ENCODE measurements at places on chromosomes 11 and 22.
A peak's percentile ranks its signal among the peaks of the same experiment; 100 is the strongest.

DNA sequence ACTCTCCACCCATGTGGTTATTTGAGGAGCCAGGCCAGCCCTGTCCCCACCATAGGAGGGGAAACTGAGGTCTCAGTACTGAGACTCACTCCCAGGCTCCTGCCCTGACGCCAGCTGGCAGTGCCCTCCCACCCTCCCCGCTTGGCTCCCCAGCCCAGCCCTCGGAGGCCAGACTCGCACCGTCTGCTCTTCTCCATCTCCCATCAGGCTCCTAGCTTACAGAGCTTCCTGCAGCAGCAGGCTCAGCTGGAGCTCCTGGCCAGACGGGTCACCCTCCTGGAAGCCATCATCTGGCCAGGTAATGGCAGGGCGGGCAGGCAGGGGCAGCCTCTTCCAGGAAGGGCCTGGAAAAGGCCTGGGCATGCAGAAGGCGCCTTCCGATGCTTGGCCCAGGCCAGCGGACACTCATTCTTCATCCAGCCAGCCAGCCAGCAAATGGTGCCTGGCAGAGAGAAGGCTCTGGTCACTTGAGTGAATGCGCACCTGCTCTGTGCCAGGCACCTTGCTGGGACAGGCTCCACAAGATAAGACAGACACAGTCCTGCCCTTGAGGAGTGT, 12.6 kb downstream of the RHBDD3 start:
- DNase-seq = no peak

GRCh38 chr11:124970925-124971324, 16.9 kb downstream of the CCDC15 start:
- DNase-seq = no peak

DNA sequence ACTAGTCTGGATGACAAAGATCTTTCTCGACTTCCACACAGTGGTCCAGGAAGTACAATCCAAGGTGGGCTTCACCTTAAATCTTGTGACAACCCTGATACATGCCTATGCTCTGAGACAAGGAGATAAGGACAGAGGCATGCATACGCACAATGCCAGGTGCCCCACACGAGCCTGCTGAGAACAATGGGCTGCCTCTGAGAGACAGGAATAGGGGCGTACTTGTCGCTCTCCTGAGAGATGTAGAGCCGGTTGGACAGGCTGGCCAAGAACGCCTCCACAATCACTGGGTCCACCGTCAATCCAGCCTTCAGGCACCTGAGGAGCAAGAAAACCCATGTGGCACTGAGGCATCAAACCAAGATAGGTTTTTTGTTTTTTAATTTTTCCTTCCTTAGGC, 25.5 kb downstream of the SERPIND1 start:
- DNase-seq = no peak

- no peak for DNase-seq
These were observed 89.5 kb downstream of the KCNQ1 start for GRCh38 chr11:2534134-2534956.

GRCh38 chr22:49887702-49888101, 30.5 kb downstream of the ALG12 start:
- DNase-seq = no peak

- DNase-seq = no peak
These were observed 14.1 kb downstream of the FAM83F start for GRCh38 chr22:40008726-40009291.

DNA sequence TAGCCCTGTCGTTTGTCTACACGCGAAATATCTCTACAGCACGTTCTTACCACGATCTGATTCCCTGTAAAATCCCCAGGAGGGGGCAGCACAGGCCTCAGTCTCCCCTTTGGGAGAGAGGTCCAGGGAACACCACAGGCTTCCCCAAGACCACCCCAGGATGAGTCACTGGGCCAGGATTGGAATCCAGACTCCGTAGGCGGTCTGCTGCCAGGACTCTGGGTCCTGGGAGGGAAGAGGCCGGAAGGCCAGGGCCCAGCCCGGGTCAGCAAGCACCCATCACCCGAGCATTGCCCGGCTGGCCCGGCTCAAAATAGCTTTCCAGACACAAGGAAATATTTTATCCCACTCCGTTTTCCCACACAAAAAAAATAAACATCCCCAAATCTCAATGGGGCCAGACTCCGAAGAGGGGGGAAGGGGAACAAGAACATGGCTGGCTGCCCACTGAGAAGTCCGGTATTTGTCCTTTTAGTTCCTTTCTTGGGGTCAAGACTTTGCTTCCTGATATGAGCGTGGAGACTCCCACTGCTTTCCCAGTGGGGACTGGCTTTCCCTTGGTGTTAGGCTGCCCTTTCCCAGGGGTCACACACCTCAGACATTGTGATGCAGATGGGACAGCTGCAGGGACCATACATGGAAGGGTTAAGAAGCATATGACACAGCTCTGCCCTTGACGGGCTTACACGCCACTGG, 91.3 kb downstream of the LRRC32 start:
- DNase-seq = peak; percentile 41

DNA sequence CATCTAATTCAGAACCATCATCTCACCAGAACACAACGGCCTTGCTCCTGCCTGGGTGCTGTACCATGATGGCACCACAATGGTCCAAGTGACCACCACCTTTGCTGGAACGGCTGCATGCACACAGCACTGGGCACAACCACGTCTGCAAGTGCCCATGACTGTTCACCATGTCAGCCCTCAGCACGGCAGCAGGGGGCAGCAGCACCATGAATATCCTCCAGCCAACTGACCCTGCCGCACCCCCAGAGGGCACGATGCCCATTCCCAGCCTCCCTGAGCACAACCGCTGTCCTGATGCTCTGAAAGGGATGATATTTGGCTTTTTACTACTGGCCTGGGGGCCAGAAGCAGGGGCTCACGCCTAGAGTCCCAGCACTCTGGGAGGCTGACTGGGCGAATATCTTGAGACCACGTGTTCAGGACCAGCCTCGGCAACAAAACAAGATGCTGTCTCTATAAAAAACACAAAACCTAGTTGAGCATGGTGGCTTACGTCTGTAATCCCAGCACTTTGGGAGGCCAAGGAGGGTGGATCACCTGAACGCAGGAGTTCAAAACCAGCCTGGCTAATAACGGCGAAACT, 25.7 kb downstream of the DRD4 start:
- peak; percentile 53 for DNase-seq

DNA sequence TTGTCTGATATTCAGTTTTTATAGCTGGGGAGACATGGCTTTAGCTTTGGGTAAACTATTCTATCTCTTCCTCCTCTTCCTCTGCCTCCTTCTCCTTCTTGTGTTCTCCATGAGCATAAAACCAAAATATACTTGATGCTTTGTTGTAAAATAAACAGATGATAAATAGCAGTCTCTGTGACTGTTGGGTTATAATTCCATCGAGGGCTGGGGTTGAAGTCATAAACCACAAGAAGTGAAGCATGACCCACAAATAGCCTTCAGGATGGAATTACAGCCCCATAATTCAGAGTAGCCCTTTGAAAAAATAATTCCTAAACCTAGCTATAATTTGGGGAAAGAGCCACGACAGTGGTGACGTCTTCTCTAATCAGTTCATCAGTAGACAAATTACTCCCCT, 177.7 kb downstream of the SNX19 start:
- no peak for DNase-seq

DNA sequence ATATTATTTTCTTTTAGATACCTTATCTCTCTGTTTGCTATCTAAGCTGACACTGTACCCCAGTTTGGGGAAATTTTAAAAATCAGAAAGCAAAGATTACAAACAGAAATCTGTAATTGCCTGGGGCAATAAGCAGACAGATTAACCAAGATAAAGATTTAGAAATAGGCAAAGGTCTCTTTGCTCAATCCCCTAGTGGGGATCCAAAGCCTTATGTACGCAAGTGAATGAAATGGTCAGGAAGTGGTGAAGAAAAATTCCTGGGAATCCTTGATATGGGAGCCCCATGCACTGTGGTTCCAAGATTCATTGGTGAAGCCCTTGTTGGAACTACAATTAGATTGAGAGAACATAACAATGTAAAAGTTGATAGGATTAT, 139.5 kb upstream of the GUCY1A2 start:
- DNase-seq = no peak

- no peak for DNase-seq
These were observed 1.9 kb downstream of the GRIA4 start for GRCh38 chr11:105611572-105612441.

GRCh38 chr11:131204765-131205380, 165.5 kb upstream of the NTM start:
- DNase-seq = no peak

GRCh38 chr11:68314203-68315170, 2.1 kb downstream of the LRP5 start:
- no peak for DNase-seq

- no peak for DNase-seq
These were observed 31.1 kb downstream of the PICALM start for GRCh38 chr11:86037743-86038142.

GRCh38 chr11:34151166-34151565, 45.7 kb downstream of the NAT10 start:
- DNase-seq = no peak

DNA sequence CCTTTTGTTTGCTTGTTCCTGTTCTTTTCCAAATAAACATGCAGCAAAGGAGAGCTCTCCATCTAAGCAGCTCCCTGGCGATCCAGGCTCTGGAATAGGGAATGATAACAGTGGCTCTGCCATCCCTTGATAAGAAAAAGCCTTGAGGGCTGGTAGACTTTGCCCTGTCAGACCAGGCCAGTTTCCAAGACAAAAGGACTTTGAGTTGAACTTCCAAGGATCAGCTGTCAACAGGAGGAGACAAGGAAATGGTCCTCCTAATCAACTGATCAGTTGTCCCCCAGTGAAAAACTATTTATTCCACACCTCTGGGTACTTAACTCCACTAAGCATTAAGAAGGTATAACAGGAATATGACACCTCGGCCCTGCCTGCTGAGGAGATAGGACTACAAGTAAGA, 127.8 kb downstream of the PARVA start:
- no peak for DNase-seq

GRCh38 chr11:35236667-35237003, 97.7 kb downstream of the CD44 start:
- no peak for DNase-seq

- peak; percentile 9 for DNase-seq
These were observed 15.3 kb upstream of the IL17REL start for GRCh38 chr22:50027639-50028537.

- no peak for DNase-seq
These were observed 84.0 kb downstream of the GGTLC2 start for GRCh38 chr22:22728382-22728781.

- no peak for DNase-seq
These were observed 554 bp upstream of the NRIP3 start for GRCh38 chr11:9004183-9004926.

GRCh38 chr11:8020244-8020597, 33.1 kb downstream of the EIF3F start:
- no peak for DNase-seq

GRCh38 chr11:40227730-40228129, 1231.7 kb downstream of the LRRC4C start:
- DNase-seq = no peak

DNA sequence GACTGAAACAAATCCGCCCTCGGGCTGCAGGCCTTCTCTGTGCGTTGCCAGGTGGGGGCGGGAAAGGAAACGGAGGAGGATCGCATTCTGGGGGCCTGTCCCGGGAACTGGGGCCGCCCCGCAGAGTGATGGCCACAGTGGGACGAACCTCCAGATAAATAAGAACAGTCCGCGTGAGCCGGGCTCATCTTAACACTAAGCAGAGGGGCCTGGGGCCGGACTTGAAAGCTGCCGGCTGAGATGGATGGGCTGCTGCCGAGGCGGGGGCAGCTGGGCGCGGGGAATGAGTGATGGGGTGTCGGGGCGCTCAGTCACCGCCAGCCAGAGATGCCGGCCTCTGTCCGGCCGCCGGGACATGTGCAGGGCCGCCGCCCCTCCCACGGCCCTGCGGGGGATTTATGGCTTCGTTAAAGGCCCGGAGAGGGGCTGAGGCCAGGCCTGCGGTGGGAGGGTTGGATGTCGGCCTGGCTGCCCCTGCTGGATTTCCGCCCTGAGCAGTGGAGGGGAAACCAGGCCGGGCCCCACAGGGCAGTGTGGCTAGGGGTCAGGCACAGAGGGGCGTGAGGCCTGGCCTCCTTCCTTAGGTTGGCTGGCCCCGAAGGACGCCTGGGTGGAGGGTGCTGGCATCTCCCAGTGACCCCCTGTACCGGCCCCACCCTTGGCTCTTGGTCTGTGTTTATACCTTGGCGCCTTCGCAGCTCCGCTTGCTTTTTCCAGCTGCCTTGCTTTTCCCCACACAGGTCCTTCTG, 45.3 kb upstream of the CD82 start:
- no peak for DNase-seq

DNA sequence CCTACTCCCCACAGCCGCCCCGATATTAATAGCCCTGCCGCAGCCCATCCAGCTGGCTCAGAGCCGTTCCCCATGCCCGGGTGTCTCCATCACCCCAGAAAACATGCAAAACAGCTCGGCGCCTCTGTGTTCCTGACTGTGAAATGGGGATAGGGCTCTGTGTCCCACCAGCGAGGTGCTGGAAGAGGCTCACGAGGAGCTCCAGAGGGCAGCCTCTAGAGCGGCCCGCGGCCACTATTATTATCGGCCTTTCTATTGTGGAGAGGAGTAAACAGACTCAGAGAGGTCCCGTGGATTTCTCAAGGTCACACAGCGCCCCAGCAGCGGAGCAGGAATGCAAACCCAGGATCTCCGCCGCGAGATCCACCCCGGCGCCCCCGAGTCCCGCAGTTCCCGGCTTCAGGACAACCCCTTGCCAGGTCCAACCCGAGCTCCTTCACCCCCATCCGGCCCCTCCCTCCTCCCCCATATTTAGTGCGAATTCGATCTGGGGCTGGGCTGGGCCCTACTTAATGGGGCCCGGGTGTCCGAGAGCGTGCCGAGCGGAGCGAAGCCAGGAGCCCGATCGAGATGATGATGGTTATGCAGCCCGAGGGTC, at the start of gene ACTN3:
Gene ACTN3 (plus strand): TSS at position 536 of the 598 bp plus-strand sequence. CDS start 35 bp downstream, at position 571.
- no peak for DNase-seq

DNA sequence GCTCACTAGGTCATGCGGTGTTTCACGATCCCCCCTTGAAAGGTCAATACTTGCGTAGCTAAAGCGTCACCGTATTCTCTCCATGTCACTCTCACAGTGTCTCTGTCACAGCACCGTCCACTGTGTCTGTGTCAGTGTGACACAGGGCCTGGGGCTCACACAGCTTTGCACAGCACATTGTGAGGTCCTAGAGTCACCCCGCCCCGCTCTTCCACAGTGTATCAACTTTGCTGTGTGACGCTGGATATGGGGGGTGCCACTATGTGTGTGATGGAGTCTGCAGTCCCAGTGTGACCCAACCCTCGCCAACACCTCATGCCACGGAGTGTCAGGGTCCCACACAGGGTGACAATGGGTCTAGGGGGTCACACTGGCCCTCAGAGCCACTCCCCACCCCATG, 583 bp downstream of the P4HA3 start:
- DNase-seq = no peak

GRCh38 chr22:20866736-20867135, 7.9 kb downstream of the SNAP29 start:
- no peak for DNase-seq

GRCh38 chr11:121212536-121213361, 79.8 kb upstream of the SC5D start:
- DNase-seq = no peak

GRCh38 chr11:9774591-9775397, 110.9 kb downstream of the SWAP70 start:
- DNase-seq = no peak

Measured in OCI-LY7 (cell line).